ENCODE measurements at places on chromosomes 4 and X.

- no peak for DNase-seq
Measured at GRCh38 chr4:53861856-53862610, 202.4 kb downstream of the CHIC2 start.

DNA sequence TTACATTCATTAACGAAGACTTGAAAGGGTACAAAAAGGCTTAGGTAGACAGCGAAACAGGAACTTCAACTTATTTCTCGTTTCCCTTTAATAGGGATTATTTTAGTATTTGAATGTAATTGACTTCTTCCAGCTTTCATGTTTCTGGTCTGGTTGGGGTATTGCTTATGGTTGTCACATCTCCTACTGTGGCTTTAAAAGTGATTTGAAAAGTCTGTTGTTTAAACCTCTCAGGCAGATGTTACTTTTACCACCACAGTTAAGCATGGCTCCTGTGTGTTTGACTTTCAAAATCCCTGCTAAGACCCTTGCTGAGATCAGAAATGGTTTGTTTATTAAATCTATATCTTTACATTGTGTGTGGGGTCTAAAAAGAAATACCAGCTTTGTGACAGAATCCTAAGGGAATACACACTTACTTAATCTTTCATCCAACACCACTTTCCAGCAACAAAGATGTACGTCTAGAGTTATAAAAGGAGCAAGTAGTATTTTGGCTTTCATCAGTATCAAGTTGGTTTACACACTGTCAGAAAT, 661.2 kb downstream of the FAT4 start:
- DNase-seq = no peak

GRCh38 chr4:8317474-8317873, 47.9 kb downstream of the HTRA3 start:
- no peak for DNase-seq

DNA sequence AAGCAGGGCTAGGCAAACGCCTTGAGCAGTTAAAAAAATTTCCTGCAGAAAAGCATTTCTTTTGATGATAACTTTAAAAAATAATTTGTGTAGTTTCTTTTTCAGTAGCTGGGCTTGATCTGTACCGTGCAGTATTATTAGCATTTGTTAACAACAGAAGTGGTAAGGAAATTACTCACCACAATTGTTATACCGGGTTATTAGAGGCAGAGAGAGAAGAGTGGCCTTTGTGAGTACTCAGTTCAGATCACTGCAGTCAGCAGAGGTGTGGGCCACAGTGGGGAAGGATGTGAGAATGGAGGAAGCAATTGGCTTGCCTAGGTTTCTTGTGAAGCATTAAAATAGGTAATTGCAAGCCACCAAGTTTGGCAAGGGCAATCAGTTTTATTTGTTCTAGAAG, 14.3 kb upstream of the IL21 start:
- DNase-seq = no peak

GRCh38 chr4:147846318-147847155, 114.6 kb downstream of the ARHGAP10 start:
- DNase-seq = no peak

- DNase-seq = no peak
Measured at GRCh38 chr4:15197005-15197404, 194.7 kb downstream of the CPEB2 start.

DNA sequence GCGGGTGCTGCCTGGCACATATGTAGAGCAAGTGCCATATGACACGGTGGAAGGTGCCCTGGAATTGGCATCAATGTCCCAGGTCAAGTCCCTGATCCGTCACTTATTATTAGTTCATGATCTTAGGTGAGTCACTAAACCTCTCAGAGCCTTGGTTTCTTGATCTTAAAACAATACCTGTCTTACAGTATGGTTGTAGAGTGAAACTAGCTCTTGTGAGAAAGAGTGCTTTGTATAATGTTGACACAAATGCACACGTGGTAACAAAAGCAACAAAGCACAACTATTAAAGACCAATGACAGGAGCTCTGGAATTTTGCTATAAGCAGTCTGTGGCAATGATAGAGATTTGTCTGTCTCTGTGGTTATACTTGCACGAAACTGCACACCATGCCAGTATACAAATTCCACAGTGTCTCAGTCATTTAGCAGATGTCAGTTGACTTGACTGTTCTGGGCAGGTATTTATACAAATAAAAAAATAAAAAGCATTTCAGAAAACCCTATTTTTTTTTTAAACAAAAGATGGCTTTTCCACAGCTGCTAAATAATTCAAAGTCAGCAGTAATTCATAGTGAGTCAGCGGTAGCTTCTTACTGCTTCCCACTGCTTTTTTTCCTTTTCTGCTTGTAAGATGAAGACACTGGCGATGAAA, 19.7 kb upstream of the ACSL1 start:
- no peak for DNase-seq

- DNase-seq = no peak
Measured at GRCh38 chrX:46561824-46562657, 11.5 kb upstream of the CHST7 start.

- DNase-seq = no peak
Measured at GRCh38 chr4:168777277-168777965, 232.6 kb downstream of the CBR4 start.

- DNase-seq = no peak
Measured at GRCh38 chrX:119398974-119399771, at the start of gene SLC25A43. Gene SLC25A43 (plus strand): TSS chrX:119399336. CDS start chrX:119399404, 68 bp downstream.

GRCh38 chr4:108155373-108155772, 13.4 kb downstream of the LEF1 start:
- no peak for DNase-seq

DNA sequence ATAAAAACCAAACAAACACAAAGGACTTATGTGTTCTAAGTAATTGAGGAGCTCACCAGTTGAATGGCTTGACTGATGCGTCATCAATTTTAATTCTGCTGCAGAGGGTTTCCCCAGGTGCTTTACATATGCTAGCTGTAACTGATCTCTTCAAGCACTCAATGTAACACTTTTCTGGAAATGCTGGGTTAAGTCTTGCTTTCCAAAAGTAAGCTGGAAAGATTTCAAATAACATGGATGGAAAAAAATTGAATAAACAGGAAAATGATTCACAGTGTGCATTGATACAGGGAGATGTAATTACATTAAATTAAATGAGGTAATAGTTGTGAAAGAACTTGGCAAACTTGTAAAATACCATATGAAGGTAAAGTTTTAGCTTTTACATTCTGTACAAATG, 186.7 kb upstream of the WDFY3 start:
- DNase-seq = no peak

DNA sequence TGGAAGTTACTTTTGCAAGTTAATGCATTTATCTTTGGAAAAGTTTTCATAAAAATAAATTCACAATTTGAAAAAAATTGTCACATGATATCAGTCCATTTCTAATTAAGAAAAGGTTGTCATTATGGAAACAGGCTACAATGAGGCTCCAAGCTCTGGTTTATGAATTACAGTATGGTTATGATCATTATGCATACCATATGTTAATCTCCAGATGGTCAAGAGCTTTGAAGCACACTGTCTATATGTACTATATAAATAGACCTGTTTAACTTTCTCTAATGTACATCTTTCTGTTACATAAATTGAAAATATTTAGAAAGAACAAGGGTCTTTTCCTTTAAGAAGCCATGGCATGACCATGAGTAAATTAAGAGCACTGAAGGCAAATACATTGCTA, 2338.8 kb downstream of the PCDH7 start:
- no peak for DNase-seq

GRCh38 chr4:13704035-13704434, 76.5 kb upstream of the BOD1L1 start:
- no peak for DNase-seq

GRCh38 chrX:23387550-23388184, 53.0 kb downstream of the PTCHD1 start:
- no peak for DNase-seq

DNA sequence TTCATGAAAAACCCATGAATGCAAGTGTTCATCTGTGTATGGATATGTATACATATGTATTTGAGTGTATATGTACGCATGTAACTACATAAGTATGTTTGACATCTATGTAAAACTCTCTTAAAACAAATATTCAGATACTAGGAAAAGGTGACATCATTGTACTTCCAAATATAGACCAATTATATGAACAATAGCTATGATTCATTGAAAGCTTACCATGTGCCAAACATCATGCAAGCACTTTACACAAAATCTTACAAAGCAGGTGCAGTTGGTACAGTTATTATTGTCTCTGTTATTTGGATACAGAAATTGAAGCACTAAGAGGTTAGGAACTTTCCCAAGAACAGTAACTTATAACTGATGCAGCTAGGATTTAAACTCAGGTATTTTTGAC, 21.4 kb downstream of the MAGEB17 start:
- no peak for DNase-seq
